SJSA1 (cell line): ENCODE measurements at places on chromosomes 13 and 19.

- no peak for DNase-seq
These were observed 26.8 kb upstream of the CEACAM21 start for GRCh38 chr19:41548954-41549688.

GRCh38 chr13:71118779-71119364 lies 748.1 kb downstream of the DACH1 start:
- no peak for DNase-seq

GRCh38 chr13:51728972-51729371 lies 75.0 kb downstream of the DHRS12 start:
- DNase-seq: no peak

- no peak for DNase-seq
These were observed 185.8 kb downstream of the B3GLCT start for GRCh38 chr13:31385540-31385939.
